Fibroblast of skin of right biceps (primary cell): ENCODE measurements at places on chromosomes 2 and 18.

DNA sequence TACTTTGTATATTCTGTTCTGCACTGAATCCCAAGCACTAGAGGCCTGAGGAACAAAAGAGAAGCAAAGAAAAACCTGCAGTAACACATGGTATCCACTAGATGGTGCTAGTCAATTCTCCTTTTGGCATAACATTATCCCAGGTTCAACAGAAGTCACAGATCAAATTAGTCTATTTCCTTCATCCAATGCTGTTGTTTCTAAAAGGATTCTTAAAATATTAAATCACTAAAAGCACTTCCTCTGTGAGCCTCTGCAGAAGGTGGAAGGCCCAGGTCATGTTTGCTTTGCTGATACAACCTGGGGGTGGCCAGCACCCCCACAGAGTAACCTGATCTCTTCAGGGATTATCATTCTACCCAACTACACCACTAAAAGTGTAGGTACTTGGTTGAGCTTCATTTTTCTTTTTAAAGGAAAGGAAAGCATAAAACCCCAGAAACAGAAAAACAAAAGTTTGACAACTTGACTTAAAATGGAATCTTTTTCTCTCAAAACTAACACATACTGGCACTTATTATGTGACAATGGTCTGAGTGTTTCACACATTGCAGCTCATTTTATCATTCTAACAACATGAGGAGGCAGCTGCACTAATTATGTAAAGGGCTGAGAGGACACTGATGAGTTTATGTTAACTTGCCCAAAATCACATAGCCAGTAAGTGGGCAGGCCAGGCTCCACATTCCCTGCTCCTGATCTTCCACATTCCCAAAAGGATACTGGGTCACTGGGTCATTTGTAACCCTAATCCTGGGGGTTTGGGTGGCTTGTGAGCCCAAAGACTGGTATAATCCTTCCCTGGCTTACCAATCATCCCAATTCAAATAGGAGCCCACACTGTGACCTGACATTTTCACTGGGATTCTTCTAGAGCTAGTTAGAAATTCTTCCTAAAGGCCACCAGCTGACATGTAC is 66.8 kb upstream of the DNER start:
- peak; percentile 41 for DNase-seq

GRCh38 chr2:140863713-140864112 is 1267.1 kb downstream of the LRP1B start:
- DNase-seq, result peak; percentile 61

DNA sequence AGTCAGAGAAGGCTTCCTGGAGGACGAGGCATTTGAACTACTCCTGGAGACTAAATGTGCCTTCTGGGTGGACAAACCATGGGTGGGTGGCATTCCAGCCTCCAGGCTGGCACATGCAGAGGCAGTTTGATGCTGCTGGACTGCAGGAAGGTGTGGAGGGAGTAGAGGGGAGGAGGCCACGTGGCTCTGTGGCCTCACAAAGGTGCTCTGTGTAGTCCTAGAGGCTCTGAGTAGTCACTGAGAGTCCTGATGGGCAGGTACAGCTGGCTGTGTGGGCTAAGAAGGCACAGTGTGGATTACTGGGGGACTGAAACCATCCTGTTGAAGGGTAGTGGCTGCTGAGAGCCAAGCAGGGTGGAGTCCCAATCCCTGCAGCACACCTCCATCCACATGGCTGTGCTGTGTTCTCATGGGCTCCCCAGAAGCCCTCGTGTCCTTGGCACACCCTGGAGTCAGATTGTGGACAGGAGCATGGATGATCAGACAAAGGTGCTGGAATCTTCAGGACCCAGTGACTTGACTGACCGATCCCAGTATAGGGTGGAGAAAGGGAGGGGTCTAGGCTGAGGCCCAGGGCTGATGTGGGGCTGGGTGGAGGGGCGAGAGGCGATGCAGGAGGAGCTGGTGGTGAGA is 87.4 kb upstream of the HS6ST1 start:
- no peak for DNase-seq

DNA sequence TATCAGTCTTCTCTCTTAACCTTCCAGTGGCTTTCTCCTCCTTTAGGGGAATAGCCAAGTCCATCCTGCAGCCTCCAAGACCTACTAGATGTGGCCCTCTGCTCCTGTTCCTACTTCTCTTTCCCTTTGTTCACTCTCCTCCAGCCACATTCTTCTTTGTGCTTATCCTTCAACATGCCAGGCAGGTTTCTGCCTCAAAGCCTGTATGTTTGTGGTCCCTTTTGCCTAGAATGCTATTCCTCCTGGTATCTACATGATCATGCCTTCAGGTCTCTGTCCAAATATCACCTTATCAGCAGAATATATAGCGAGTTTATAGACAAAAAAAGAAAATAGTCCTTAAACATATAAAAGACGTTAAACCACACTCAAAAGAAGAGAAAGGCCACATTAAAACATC is 5.5 kb downstream of the LYG2 start:
- DNase-seq, result no peak

DNA sequence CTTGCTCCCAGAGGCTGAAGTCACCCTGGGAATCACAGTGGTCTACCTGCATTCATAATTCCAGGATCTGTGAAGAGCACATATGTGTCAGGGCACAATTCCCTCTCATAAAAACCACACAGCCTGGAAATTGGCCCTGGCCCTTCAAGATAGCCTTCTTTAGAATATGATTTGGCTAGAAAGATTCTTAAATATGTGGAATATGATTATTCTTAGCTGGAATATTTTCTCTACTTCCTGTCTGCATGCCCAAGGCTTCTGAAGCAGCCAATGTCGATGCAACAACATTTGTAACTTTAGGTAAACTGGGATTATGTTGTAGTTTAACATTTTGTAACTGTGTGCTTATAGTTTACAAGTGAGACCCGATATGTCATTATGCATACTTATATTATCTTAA is 24.2 kb downstream of the ICOS start:
- peak; percentile 26 for DNase-seq

DNA sequence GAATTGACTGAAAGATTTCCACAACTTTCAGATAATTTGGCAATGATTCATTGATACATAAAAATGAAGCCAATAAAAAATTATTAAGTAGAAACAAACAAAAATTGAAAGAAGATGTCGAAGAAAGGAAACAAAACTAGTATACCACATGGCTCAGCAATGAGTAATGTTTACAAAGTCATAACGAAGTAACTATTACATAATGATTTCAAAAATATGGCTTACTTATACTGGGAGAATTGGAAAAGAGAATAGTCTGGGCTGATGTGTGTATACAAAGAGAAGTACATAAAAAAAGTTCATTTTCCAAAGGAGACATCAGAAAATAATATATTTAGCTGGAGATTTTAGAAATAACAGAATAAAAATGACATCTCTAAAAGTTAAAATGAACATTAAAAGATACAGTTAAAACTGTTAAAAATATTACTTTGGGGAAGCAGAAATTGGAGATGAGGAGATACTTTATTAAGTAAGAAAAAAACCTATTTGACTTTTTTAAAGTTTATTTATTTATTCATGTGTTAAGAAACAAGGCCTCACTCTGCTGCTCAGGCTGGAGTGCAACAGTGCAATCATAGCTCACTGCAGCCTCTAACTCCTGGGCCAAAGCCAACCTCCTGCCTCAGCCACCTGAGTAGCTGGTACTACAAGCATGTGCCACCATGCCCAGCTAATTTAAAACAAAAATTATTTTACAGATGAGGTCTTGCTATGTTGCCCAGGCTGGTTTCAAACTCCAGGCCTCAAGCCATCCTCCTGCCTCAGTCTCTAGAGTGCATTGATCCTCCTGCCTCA is 409.7 kb upstream of the PIK3C3 start:
- no peak for DNase-seq

GRCh38 chr2:200028998-200029397 is 73.6 kb downstream of the MAIP1 start:
- DNase-seq, result no peak

- DNase-seq, result no peak
Measured at GRCh38 chr2:120261387-120262006, 8.8 kb downstream of the RALB start.

- no peak for DNase-seq
Measured at GRCh38 chr2:18901242-18901641, 311.9 kb upstream of the NT5C1B start.

DNA sequence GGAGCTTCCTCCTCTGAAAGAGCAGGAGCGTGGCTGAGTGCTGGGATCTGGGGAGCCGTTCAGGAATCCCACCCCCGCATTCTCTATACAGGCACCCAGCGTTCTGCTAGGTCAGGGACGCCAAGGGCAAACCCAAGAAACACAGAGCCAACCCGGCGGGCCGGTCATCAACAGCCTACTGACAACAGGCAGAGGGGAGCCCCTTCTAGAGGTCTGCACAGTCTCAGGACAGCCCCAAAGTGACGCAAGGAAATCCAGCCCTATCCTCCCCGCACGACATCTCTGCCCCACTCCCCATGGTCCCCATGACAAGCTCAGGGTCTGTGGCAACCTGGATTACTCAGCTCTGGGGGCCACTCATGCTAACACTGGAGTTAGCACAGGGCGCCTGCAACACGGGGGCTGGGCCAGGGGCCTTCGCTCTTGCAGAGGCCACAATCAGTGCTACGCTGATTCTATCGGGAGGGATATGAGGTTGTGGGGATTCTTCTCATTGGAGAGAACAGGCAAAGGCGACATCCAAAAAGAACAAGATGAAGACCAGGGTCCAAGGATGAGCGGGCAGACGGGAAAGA is 81.6 kb downstream of the PXDN start:
- DNase-seq, result no peak

DNA sequence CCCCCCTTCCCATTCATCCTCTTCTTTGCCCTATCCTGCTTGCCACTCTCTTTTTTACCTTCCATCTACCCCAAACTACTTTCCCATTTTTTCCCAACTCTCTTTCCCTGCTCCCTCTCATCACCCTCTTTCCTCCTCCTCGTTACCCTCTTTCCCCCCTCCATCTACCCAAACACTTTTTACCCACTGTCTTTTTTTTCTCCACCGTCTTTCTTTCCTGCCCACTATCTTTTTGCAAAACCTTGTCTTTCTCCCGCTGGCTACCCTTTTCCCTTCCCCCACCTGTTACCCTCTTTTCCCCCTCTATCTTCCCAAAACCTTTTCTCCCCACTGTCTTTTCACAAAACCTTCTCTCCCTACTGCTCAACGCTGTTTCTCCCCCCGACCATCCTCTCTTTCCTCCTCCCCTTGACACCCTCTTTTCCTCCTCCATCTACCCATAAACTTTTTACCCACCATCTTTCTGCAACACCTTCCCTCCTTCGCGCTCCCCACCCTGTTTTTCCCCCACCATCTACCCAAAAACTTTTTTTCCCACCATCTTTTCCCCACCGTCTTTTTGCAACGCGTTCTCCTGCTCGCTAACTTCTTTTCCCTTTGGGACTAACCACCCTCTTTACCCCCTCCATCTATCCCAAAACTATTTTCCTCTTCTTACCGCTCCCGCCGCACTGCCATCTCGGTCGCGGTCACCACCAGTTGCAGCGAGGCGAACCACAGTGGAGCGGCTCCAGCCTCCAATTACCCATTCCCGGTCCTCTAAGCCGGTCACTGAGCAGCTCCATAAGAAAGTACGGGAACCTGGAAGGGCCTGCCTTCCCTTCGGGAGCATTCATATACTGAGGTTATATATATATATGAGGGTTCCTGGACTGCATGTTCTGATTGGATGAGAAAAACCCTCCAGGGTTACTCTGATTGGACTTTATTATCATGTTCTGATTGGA is 15.0 kb downstream of the CCDC74A start:
- DNase-seq, result no peak

DNA sequence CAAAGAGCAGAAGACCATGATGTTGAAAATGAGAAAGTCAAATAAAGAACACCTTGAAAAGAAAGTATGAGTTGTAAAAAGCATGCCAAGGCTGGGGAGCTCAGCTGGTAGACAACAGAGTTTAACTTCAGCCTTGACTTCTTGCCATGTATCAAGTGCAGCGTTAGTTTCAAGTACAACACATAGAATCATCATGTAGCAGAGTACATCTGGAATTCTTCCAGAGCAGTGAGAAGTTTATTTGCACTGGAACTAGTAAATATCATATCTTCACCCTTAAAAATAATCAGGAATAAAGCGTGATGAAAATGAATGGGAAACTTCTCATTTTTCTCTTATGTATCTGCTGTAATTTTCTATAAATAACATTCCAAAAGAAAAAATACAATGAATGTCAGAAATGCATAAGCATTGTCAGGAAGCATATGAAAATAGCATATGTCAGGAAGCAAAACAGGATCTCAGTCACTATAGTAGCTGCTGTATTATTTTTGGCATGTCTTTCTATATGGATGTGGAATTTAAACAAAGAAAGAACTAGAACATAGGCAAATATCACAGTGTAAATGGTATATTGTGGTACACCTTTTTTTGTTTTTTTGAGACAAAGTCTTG is 10.1 kb upstream of the SULT1C4 start:
- no peak for DNase-seq

DNA sequence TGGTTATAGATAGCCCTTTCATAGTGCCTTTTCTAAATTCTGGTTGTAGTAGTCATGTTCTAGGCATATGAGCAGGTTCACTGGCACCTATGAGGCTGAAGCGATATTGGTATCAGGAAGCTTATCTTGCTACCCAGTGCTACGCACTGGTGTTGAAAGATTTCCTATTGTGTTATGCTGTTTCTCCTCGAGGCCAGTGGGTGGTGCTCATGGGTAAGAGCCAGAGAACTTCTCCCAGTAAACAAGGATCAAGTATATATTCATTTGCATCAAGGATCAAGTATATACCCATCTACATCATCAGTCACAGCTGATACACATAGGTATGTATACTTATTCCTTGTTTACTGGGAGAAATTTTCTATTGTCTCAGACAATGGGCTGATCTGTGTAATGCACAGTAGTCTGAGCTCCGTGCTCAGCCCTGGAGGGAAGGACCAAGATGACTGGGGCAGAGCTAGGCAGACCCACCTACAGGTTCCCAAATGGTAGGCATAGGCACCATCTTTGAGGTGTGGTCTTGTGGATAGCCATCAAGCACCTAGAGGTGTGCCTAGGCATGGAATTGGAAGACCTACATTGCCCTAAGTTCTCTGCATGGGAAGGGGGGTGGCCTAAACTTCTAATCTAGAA is 101.2 kb upstream of the GALNT13 start:
- no peak for DNase-seq

DNA sequence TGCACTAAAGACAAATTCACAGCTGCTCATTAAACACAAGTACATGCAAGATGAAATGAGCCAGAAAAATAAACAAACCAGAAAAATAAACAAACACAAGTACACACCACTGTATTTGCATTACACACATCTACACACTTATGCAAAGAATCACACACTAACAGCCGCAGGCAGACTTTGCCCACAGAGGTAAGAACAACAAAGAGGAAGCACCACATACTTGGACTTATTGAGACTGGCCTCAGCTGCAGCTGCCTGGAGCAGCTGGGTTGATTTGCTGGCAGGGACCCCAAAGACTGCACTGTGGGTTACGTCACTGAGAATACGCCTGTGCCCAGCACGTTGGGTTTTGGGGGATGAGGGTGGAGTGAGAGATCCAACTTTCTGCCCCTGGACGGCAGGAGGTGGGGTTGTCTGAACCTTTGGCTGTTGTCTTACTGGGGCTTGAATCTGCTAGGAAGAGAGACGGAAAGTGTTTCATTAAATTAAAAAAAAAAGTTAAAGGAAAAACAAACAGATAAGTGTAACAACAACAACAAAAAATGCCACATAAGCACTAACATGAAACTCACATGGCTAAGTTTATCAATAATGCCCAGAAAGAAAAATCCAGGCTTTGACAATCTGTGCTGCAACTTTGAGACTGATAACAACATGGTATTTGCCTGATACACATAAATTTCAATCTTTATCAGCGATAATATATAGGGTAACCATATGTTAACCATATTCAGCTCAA is 71.9 kb upstream of the NFU1 start:
- DNase-seq, result no peak
